HFFc6 (cell line): ENCODE measurements at places on chromosomes 6 and 20. TPM values are rescaled to one million over a fixed set of nuclear protein-coding genes. Genes with fewer than 3 reads are reported as not detected.

DNA sequence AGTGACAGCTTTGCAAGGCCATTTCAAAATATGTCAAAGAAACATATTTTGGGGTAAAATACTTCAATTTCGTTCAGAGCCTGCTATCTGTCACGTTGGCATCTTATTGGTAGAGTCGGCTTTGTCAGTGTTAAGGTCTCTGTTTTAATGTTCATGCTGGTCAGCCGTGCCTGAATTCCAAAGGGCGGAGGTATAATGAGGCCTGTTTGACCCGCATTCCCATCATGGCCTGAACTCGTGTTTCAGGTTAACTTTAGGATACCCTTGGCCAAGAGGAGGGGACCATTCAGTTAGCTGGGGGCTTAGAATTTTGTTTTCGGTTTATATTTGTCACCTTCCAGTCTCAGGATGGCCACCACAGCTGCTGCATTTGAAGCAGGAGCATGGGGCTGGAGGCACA is 236.4 kb downstream of the NFATC2 start:
- no peak for DNase-seq

DNA sequence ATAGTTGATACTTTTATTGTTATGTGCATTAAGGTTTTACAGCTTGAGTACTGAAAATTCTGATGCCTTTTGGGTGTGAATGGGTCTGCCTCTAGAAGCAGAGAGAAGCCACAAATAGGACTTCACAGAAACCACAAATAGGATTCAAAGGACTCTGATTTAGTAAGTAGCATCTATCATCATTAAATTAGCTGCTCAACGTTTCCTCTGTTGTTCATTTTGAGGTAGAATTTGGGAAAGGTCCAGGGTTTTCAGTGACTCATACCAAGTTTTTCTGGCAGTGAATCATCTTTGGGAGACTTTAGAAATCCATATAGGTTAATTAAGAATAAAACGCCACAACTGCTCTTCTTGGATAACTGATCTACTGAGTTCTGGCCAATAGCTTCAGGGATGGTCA is 105.1 kb downstream of the PHF3 start:
- peak; percentile 80 for DNase-seq

- no peak for DNase-seq
Measured at GRCh38 chr6:17919496-17919895, 67.9 kb downstream of the KIF13A start.

GRCh38 chr20:1844325-1845162 is 50.7 kb upstream of the SIRPA start:
- no peak for DNase-seq

MYO6 gene
- 17.1 to 19.7 TPM (median 17.4 TPM) in 3 replicates for total RNA-seq

DNA sequence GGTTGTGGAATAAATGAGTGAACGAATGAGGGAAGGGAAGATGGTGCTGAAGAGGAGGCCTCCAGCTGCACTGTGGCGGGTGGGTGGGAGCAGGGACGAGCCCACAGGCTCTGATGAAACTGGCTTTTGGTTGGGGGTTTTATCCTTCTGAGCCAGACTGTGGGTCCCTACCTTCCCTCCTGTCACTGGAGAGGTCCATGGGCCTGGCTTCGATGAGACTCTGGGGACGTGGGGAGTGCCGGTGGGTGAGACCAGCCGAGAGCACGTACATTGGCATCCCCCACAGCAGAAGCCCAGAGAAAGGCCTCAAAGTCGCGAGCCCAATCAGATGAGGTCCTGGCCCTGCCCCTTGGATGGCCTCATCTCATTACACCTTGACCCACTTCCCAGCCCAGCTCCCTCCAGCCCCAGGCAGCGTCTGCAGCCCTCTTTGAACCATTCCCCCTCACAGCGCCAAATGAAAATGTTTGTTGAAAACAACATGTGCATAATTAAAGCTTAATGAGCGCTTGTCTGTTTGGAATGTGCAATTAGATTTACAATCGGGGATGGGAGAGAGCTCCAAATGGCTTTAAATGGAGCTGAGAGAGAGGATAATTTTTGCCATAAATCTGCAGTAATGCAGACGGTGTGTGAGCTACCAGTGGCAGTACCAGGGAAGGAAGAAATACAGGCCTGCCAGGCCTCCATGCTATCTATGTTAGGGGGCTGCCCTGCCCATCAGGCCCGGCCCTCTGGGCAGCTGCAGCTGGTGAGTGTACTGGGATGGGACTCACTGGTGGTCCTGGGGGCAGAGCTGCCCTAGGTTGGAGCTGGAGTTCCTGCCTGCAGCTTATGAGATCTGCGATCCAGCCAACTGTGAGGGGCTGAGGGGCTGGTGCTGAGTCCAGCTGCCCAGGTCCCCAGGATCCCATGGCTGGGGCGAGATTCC is 47.2 kb downstream of the TOX2 start:
- DNase-seq, result no peak

SIM1 gene
- 17.0 to 20.9 TPM (median 19.3 TPM) in 3 replicates for total RNA-seq

DNA sequence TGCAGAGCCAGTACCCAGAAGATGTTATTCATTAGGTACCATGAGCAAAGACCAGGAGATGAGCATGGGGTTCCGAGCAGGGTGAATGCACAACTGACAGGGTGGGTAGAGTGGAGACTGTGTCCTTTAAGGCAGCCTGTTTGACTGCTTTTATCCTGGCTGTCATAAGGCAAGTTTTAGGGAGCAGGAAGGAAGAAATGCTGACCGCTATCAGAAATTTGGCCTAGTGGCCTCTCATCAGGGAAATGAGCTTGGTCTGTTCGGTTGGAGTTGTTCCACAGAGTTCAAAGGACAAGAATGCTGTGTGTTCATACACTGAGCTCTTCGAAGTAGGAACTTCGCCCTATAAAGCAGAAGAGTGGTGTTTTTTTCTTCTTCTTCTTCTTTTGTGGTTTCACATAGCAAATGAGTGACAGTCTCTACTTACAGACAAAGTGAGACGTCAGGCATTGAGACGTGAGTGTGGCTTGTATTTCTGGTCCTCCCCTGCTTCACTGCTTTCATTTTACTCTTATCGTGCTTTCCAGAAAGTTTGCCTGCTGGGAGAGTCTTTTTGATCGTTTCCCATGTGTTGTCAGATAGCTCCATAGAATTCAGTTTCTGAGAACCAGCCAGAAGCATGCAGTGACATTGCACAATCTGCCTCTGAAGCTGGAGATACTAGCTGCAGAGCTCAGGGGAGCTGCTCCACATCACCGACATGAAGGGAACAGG is at the start of gene CASS4:
CASS4 (plus strand) TSS at position 502 of the 714 bp plus-strand sequence; CDS start at position 701, 199 bp downstream.
- no peak for DNase-seq

DNA sequence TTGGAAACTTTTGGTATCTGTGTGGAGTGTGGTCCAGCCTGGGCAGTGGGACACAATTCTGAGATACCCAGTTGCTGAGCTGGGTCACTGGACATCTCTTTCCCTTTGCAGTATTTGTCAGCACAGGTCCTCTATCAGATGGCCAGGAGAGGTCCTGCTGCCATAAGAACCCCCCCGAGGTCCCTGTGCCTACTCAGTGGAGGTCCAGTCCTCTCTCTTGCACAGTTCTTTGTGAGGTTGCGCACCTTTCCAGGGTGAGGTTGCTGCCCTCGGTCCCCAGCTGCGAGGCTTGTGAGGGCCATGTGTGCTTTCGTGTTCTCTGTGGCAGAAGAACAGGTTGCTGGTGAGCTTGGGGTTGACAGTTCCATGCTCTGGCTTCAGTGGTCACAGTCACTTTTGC is 320.6 kb downstream of the QKI start:
- no peak for DNase-seq

CFAP61 gene
- total RNA-seq, result 0.26 TPM in 1 of 3 replicates, not detected in the others

DNA sequence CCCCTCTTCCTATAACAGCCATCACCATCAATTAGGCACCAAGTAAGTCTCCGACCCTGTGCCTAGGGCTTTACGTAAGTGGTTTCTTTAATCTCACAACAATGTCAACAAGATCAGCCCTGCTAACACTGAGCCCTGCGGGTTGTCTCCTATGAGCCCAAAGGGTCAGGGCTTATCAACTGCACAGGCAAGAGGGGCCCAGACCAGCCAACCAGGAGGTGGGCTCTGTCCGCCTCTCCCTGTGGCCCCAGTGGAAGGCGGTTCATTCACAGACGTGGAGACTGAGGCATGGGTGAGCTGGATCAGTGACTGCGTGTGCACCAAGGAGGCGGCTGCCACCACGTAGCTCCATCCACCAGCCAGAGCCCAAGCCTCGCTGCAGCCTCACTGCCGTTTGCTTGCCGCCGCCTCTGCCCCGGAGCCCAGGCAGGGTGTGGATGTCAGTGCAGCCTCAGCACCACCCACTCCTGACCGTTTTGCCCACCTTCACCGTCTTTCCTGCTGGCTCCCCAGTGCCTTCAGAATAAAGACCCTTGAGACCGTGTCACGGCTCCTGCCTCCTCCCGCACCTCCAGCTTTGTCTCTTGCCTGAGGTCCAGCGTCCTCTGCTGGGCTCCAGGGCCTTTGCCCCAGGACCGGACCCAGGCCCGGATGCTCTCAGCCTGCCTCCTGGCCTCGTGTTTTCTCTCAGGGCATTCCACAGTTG is 78.7 kb downstream of the DLL1 start:
- DNase-seq, result no peak

GRCh38 chr6:41763470-41763869 is 16.2 kb downstream of the FRS3 start:
- DNase-seq, result no peak

FAM217A gene
- not detected in 3 replicates for total RNA-seq

MMUT gene
- total RNA-seq, result 16.3 to 18.1 TPM (median 16.9 TPM) in 3 replicates

DNA sequence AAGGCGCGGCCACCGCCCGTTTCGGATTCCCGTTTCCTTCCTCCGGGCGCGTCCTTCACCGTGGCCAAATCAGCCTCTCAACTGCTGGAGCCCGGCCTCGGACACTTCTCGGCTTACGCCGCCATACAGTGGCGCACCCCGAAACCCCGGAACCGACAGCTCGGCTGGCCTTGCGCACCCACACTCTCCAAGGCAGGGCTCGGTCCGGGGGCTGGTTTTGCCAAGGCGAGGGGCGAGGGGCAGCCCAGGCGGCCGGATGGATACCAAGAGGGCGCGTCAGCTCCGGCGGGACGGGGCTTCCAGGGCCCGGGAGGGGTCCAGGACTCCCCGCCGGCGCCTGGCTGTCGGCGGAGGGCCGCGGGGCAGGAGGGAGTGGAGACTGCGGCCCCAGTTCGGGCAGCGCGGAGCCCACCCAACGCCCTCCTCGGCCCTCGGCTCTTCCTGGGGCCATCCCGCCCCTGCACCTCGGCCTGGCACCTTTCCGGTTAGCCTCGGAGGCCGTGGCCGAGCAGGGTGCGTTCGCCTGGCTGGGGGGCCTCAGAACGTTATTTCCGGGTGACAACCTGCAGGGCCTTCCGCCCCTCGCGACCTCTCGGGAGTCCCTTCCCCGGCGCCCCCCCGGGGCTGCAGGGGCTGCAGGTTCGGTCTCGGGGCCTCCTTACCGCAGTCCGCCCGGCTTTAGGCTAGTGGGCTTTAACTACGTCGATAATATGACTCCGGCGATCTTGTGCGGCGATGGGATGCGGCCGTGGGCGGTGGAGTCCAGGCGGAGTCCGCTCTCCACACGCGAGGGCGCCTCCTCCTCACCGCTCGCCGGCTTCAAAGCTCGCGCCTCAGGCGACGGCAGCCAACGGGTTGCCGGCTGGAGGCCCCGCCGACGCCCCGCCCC is 697 bp upstream of the CEP43 start:
- no peak for DNase-seq

- DNase-seq, result no peak
Measured at GRCh38 chr20:40663991-40664880, 24.8 kb downstream of the MAFB start.

CST5 gene
- not detected in 3 replicates for total RNA-seq

- no peak for DNase-seq
Measured at GRCh38 chr6:82365016-82365795, 1.6 kb downstream of the TPBG start.

DNA sequence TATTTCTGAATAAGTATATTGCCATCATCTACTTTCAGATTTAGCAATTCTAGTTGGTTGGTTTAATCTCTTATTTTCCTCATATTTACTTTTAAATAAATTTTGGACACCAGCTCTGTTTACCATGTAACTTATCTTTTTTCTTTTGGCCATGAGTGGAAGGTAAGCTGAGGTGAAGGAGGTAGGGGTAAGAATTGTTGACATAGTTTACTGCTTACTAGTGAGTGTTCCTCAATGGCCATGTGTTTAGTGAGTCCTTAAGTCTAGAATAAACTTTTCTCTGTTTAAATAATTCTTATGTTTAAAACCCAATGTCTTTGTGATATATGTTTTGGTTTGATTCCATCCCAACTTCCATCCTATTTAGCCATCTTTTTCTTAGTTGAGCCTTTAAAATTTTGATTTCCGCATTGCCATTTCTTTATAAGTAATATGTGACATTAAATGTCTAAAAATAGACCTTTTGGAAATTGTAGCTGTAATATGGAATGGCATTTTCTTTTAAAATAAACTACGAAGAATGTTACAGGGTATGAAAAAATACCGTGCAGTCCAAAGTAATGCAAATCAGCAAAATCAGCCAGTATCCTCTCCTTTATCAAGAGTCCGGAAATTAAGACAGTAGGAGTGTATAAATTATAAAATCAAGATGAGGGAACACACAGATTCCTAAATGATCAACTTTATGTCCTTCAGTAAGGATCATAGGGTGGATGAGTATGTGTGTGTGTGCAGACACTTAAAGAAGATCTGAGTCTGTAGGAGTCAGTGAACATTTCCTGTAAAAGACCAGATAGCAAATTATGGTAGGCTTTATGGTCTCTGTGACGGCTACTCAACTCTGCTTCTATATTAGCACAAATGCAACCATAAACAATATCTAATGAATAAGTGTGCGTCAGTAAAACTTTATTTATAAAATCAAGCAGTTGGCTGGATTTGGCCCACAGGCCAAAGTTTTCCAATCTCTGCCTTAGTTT is 10.3 kb downstream of the STXBP5 start:
- no peak for DNase-seq

DNA sequence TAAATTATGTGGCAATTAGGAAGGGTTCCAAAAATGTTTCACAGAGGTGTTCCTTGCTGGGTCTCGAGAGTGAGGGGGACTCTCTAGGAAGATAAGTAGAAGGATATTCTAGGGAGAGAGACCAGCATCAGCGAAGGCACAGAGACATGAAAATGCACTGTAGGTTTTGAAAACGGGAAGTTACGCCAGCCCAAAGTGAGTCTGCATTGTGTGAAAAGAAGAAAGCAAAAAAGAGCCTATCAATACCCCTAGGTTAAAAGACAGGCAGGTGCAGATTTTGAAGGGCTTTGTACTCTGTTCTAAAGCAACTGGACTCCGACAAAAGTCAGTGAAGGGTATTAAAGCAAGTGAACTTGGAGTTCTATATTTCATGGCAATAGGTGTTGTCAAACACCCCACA is 25.7 kb upstream of the MRAP2 start:
- no peak for DNase-seq
